ENCODE measurements at places on chromosomes 1 and 21.

GRCh38 chr21:35989138-35989735 is 71.1 kb downstream of the SETD4 start:
- DNase-seq = no peak

- peak; percentile 90 for DNase-seq
Observed at GRCh38 chr1:100440075-100440809, 87.9 kb downstream of the CDC14A start.

DNA sequence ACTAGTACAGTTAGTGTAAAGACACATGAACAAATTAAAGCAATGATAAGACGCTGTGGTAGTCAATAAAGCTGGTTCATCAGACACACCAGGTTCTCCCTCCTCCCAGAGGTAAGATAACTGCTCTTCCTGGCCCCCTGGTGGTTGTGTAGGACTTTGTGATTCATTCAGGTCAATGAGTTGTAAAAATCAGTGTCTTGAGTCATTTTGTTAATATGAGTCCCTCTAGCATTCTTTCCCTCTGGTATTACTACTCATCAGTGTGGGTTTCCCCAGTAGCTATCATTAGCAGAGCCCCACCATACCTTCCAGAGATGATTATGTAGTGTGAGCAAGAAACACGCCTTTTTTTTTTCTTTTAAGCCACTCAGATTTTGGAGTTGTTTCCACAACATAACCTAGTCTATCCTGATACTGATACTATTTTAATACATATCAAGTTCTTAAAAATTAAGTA is 3.6 kb upstream of the SETDB1 start:
- peak; percentile 82 for DNase-seq

DNA sequence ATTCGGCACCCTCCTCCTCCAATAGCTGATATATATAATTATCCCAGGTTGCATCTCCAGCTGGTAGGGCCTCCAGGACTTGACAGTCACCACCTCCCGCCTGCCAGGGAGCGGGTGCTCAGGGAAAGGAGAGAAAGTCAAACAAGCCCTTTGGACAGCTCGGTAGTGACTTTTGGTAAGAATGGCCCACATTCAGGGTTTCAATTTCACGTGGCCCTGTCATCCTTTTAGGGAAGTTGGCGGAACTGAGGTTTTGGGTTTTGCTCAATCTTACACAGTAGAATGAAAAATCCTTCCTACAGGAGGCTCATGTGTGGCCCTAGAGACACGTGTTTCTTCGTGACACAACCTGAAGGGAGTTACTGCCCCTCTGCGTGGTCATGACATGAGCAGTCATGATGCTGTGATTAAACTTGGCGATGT is 44.2 kb downstream of the CAPN8 start:
- DNase-seq = peak; percentile 4

DNA sequence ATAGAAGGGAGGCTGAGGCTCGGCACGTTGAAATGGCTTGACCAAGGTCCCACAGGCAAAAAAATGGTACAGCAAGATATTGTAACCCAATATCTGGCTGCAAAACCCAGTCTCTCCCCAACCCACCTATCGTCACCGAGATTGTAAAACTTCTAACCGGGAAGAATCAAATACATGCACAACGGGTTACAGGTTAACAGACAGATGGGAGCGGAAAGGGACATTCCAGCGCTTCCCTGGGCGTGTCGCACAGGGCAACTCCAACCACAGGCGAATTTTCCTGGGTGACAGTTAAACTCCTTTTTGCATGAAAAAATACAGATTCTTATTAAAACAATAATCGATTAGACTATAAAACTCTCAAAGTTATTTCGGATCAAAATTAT is 31.8 kb upstream of the JUN start:
- DNase-seq = peak; percentile 7

DNA sequence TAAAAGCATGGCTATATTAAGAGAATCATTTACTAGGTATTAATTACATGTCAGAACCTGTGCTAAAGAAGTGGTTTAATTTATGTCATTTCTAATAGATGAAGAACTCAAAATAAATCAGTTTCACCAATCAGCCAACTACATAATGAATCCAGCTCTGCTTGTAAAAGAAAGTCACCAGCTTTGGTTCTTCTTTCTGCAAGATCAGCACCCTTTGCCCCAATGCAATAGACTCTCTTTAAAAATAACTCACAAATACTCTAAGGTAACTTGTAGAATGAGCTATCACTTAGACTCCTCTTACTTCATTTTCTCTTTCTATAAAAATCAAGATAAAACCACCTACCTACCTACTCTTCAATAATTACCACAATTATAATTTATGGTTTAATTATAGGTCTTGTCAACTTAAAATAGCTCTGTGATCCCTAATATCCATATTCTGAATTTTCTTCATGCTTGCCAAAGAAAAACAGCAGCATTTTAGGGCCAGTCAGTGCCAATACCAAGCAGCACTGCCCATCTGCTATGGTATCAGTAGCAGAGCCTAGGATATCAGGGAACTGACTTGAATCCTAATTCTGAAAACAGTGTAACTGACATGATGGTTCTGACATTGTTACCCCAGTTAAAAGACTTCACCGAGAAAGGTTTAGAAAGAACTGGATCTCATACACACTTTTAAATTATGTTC is 11.3 kb downstream of the SLC19A2 start:
- no peak for DNase-seq

GRCh38 chr1:203420263-203420662 is 55.3 kb upstream of the PRELP start:
- no peak for DNase-seq

- DNase-seq = no peak
Observed at GRCh38 chr1:32890516-32891240, 4.4 kb downstream of the HPCA start.

GRCh38 chr1:79041666-79042065 is 35.1 kb upstream of the ADGRL4 start:
- no peak for DNase-seq

DNA sequence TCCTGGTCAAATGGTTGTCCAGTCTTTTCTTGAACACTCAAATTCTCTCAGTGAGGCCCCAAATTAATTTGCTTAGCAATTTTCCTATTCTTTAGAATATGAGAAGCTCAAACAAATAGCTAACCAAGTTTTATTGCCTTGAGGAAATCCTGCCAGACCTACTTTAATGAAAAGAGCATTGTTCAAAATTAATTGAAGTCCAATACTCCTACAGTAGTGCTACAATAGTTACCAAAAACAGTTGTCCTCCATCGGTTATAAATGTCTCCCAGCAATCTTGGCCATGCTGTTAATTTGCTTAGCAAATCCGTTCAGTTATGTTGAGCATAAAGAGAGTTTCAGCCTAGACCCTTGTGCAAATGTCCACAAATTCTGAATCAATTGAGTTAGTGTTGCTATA is 112.9 kb downstream of the MAB21L3 start:
- DNase-seq = no peak

DNA sequence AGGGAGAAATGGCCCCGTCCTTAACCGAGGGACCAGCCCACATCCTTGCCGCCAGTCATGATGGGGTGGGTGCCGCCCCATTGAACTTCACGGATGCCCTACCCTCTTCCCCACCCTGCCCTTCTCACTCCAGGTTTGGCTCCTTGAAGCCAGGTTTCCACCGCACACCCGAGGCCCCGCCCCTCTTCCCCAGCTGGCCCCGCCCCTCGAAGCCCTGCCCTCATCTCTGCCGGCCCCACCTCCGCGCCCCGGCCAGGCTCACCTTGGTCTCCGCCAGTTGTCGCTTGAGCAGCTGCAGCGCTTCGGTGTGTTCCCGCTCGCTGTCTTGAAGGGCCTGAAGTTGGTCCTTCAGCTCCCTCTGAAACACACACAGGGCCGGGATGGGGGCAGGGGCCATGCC is 16.6 kb downstream of the TRIM62 start:
- no peak for DNase-seq

DNA sequence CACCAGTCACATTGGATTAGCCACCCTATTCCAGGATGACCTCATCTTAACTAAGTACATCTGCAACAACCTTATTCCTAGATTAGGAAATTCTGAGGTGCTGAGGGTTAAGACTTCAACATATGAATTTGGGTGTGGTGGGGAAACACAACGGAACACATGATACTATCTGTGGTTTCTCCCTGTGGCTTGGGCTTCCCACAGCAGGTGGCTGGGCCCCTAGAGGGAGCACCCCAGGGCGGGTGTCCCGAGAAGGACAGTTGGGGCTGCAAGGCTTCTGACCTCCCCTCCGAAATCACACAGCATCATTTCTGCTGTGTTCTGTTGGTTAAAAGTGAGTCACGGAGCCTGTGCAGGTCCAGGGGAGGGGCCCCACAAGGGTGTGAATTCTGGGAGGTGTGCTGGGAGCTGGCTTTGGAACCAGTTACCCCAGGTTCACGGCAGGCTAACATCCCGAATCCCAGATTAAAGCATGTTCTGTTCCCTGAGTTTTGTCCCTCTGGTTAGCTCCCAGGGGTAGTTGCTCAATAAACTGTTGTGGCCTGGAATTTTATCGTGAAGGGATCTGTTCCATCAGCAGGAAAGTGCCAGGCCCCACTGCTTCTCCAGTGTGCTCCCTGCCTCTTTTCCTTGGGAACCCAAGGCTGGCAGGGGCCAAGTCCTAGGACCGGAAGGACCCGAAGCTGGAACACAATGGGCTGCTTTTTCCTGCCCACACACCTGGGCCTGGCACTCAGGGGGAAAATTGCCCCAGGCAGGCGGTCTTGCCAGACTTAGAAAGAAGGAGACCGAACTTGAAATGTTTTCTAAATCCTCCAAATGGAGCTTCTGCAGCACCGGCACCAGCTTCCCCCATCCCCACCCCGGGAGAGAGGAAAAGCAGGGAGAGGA is 154.0 kb upstream of the WNT4 start:
- DNase-seq = no peak

GRCh38 chr1:247440001-247440620 is 17.8 kb downstream of the OR2B11 start:
- peak; percentile 26 for DNase-seq

DNA sequence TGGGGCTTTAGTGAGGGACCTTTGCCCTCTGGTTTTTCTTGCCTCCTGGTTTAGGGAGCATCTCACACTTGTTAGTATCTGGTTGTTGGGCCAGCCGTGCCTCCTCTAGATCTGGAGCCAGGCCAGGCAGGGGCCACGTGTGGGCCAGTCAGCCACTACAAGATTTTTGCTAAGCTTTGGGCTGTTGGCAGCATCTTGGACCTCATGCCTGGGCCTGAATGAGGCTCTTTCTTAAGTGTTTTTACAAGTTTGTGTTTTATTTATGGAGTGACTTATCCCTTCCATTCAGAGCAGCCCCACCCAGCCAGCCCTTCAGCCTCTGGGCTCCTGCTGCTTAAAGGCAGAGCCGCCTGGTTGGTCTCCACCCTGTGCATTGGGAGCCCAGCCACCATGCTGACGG is 1.6 kb upstream of the SH3BGRL3 start:
- no peak for DNase-seq

- DNase-seq = no peak
Observed at GRCh38 chr1:94236630-94237290, 624 bp downstream of the ARHGAP29 start.

- DNase-seq = no peak
Observed at GRCh38 chr1:113409363-113409762, 19.0 kb downstream of the MAGI3 start.

- no peak for DNase-seq
Observed at GRCh38 chr1:165344198-165344597, 12.3 kb downstream of the LMX1A start.

GRCh38 chr21:35136586-35137219 is 87.6 kb upstream of the RUNX1 start:
- DNase-seq = no peak

- DNase-seq = no peak
Observed at GRCh38 chr1:39943471-39944290, 11.3 kb upstream of the MFSD2A start.

DNA sequence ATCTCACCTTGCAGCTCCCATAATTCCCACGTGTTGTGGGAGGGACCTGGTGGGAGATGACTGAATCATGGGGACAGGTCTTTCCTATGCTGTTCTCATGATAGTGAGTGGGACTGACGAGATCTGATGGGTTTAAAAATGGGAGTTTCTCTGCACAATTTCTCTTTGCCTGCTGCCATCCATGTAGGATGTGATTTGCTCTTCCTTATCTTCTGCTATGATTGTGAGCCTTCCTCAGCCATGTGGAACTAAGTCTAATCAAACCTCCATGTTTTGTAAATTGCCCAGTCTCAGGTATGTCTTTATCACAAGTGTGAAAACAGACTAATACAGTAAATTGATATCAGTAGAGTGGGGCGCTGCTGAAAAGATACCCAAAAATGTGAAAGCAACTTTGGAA is 195.7 kb downstream of the SLC44A5 start:
- no peak for DNase-seq

DNA sequence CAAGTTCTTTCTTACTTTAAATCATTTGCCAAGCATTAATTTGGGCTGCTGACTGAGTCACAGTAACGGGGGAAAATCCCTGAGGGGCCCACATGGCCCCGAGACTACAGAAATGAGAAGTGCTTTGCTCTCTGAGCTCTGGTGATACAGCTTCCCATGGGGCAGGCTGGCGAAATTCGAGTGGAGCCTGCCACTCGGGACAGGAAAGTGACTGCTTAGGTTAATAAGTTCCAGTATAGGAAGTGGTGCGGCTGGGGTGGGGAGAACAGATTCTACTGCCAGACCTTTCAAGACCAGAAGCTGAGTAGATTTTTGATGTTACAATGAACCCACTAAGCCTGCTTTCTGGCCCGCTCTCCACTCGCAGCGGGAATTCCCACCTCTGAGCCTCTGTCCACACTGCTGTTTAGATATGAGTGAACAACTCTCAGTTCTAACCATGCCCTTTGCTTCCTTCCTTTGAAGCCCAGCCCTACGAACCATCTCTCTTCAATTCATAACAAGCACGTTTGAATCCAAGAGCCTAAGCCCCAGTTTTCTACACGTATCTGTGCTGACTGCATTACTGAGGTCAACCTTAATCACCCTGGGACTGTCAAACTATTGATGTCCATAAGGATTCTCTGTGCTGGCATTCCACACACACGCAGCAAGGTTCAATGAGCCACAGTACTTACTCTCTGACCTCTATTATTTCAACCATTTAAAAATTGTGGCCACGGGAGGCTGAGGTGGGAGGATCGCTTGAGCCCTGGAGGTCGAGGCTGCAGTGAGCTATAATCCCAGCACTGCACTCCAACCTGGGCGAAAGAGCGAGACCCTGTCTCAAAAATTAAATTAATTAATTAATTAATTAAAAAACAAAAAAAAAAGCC is 9.6 kb downstream of the ZBTB17 start:
- DNase-seq = peak; percentile 62

DNA sequence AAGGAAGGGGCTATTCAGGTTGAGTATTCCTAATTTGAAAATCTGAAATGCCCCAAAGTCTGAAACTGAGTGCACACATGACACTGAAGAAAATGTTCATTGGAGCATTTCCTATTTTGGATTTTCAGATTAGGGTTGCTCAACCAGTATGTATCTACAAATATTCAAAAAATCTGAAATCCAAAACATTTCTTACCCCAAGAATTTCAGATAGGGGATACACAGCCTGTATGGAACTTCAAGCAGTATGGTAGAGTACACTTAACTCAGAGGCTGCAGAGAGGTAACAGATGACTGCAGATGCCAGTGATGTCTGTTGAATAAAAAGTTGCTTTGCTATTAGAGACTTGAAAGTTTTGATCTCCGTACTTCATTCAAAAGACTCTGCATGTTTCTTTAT is 19.0 kb downstream of the YTHDF2 start:
- no peak for DNase-seq

GRCh38 chr21:35127851-35128250 is 78.7 kb upstream of the RUNX1 start:
- DNase-seq = no peak
